ENCODE measurements at places on chromosomes 5 and 9.

GRCh38 chr5:91361055-91361701 is 21.9 kb downstream of the ARRDC3 start:
- no peak for DNase-seq

DNA sequence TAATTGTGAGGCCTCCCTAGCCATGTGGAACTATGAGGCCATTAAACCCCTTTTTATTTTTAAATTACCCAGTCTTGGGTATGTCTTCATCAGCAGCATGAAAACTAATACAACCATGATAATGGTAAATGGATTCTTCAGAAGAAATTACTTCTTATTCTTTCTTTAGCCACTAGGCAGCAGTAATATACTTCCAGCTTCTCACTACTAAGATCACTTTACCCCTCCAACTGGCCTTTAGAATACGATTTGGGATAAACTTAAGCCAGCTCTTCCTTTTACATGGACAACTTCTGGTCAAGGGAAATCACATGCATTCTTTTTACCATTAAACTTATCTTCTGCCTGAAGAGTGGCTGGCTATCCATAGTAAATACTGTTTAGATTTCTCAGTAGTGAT is 355.4 kb downstream of the MAN2A1 start:
- peak; percentile 18 for DNase-seq

DNA sequence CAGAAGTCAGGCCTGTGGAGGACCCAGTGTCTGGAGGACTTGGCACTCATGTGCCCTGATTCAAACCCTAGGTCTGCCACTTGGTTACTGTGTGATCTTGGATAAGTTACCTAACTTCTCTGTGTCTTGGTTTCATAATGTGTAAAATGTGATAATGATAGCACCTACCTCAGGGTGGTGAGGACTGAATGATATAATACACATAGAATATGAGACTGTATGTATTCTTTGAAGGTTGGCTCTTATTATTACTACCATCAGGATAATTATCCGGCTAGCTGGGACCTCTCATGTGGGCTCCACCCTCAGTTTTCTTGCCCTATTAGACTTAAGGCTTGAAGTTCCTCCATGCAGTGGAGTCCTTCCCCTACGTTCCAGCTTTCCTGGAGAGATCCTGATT is 172.2 kb downstream of the COL23A1 start:
- no peak for DNase-seq

GRCh38 chr5:7540736-7541485 is 145.0 kb downstream of the ADCY2 start:
- no peak for DNase-seq

DNA sequence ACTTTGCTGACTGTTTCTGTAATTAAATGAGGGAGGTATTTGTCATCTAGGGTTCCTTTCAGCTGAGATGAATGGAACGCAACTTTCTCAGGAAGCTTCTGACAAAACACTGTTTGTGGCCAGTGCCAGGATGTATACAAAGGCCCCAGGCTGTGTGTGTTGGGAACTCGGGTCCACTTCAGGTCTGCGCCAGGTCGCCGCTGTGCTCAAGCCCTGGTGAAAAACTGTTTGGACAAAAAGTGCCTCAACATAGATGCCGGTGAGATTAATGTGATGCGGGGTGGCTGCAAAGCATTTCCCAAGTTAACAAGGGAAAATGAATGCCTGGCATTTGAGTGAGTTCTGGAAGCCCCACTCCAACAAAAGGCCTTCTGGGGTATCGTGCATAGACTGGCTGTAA is 156.4 kb downstream of the GABBR2 start:
- DNase-seq = no peak

DNA sequence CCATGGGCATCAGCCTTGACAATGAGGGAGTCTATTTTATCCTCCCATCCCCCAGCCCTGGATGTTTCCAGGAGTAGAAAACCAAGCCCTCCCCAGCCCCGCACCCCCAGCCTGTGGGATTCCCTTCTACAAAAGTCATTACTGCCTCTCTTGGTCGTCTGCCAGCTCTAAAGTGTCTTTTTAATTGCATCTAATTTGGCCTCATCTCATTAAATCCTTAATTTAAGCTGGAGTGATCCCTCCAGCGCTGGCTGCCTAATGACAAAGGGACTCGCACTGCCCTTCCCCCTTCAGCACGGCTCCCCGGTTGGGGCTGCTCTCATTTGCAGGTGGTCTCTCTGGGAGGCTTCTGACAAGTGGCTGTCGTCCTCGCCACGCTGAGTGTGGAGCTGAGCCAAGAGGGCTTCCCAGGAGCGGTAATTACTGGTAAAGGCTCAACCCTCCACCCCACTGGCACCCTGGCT is 107.9 kb upstream of the ALDH1B1 start:
- DNase-seq = no peak

- DNase-seq = no peak
Measured at GRCh38 chr5:93612855-93613243, 29.8 kb downstream of the NR2F1 start.

GRCh38 chr9:16133556-16134227 is 580.8 kb downstream of the CCDC171 start:
- DNase-seq = peak; percentile 67
